ENCODE measurements at places on chromosomes 6 and 20.

- DNase-seq: no peak
Observed at GRCh38 chr6:90982051-90982450, 395.2 kb upstream of the MAP3K7 start.

GRCh38 chr6:115219645-115220044, 841.0 kb downstream of the FRK start:
- no peak for DNase-seq

- DNase-seq: no peak
Observed at GRCh38 chr6:123094795-123095194, 98.8 kb downstream of the CLVS2 start.

GRCh38 chr20:32215729-32216128, 8.0 kb downstream of the POFUT1 start:
- no peak for DNase-seq

- DNase-seq: no peak
Observed at GRCh38 chr6:1202201-1202600, 109.7 kb upstream of the FOXQ1 start.

DNA sequence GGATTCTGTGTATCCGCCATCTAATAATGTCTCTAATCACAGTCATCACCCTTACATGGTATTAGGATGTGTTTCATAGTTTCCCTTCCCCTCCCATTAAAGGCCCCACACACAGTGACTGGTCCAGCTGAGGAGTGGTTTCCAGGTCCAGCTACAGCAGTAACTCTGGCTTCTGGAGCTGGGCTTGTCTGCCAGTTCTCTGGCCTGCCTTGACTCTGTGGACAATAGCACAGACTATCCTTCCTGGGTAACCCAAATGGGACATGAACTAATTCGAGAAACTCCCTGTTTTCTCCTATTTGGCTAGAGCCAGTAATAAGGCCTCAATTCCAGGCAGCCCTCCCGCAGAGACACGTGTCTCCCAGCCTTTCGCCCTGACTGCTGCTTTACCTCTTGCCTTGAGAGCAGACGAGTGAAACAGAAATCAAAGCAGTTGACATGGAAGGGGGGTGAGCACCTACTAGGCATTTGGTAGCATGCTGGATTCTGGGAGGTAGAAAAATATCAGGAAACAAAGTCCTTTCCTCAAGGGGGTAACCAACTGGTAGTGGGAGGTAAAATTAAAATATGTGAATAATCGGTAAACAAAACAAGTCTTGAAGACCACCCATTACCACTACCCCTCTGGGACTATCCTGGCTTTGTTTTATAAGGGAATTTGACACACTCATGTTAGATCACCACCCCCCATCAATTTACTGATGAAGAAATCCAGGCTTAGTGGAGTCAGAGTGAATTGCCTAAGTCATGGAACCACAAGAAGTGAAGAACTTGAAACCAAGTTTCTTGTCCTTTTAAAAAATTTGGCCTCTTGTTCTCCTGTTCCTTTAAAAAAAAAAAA, 1.2 kb downstream of the TRAF3IP2 start:
- DNase-seq: peak; percentile 92

GRCh38 chr6:93889713-93890112, 470.4 kb upstream of the EPHA7 start:
- no peak for DNase-seq

- no peak for DNase-seq
Observed at GRCh38 chr6:47145212-47145611, 103.1 kb upstream of the ADGRF1 start.

DNA sequence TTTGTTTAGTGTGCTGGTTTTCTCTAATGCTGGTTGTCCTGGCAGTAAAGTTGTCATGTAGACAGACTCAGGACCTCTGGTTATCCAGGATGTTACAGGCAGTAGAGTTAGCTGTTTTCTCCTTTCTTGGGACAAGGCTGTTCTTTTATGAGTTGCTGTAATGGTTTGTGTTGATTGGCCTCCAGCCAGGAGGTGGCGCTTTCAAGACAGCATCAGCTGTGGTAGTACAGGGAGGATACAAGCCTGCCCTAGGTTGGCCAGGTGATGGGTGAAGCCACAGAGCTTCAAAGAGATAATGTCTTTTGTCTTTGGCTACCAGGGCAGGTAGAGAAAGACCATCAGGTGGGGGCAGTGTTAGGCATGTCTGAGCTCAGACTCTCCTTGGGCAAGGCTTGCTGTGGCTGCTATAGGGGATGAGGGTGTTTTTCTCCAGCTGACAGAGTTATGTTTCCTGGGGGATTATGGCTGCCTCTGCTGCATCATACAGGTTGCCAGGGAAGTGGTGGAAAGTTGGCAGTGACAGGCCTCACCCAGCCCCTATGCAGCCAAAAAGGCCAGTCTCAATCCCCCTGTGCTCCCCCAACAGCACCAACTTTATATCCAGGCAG, 127.2 kb upstream of the TAB2 start:
- peak; percentile 17 for DNase-seq

GRCh38 chr6:11228935-11229654, 3.4 kb downstream of the NEDD9 start:
- DNase-seq: no peak

DNA sequence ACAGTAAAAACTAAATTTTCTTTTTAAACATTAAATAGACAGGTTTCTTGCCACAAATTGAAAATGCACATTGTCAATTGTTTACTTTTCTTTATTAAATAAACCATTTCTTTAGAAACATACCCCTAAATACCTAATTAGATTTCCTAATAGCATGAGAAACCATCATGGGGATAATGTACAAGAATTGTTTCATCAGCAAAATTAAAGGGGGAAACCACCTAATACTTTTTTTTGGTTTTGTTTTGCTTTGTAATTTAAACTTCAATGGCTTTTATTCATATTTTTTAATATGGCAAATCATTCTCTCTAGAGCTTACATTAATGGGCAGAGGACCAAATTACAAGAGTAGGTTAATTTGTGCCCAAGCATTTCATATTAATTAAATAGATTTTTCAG, 987.9 kb downstream of the EPHA7 start:
- DNase-seq: no peak

GRCh38 chr20:62141397-62142251, 1.6 kb downstream of the PSMA7 start:
- peak; percentile 32 for DNase-seq

- peak; percentile 52 for DNase-seq
Observed at GRCh38 chr20:51531141-51531710, 11.3 kb downstream of the NFATC2 start.

DNA sequence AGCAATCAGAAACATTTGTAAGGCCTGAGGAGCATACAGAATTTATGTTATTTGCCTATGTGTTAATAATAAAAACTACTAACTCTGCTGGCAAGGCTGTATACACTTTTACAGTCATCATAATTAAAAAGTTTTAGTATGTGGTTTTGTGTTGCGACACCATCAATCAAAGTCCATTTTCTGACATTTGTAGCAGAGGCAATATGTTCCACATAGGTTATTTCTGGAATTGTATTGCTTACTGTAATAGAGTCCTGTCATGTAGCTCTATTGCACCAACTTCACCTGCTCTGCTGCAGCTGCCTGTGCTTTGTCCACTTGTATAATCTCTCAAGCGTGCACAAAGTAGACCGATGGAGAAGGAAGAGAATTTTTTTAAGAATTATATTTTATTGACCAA, 501.8 kb downstream of the HACE1 start:
- no peak for DNase-seq

DNA sequence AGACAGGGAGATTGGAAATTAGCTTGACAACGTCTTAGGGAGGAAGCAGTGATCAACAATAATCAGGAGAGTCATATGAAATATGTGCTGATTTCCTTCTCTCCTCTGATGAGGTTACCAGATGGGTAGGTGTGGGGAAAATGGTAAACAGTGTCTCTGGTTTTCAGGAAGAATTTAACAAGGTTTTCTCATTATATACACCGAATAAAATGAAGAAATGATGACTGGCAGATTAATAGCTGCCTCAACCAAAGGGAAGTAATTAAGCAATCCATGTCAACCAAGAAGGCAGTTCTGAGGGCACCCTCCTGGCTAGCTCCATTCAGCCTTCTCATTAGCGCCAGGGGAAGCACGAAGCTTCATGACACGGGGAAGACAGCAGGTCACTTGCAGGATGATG, 12.7 kb upstream of the RAMACL start:
- DNase-seq: no peak

GRCh38 chr6:1297746-1298145, 14.2 kb upstream of the FOXQ1 start:
- peak; percentile 82 for DNase-seq

DNA sequence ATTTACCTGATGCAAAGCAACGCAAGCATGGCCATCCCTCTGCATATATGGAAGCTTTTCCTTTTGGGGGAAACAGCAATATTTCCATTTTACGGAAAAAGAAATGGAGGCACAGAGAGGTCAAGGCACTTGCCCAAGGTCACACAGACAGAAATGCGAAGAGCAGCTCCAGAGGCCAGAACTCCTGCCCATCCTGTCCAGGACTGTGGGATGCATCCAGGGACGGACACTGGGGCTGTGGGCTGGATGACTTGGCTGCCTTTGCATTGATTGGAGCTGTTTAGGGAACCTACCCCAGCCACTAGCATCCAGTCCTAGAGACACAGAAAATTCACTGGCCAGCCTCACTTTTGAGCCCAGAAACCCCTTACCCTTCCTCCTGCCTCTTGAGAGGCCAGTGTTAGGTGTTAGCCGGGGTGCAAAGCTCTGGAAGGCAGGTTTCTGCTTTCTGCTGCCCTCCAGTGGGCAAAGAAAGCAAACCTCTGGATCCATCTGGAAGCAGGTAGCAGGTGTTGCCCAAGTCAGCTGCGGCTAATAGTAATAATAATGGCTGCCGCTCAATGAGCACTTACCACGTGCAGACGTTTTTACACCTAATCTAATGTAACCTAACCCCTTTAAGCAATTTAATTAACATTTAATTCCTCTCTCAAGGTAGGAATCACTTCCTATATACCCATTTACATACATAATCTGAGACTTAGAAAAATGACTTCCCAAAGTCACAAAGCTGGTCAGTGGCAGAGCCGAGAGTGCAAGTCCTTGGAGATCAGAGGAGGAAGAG, 31.7 kb upstream of the CCN5 start:
- DNase-seq: peak; percentile 47

- DNase-seq: no peak
Observed at GRCh38 chr20:13283869-13284829, 63.1 kb downstream of the ISM1 start.

DNA sequence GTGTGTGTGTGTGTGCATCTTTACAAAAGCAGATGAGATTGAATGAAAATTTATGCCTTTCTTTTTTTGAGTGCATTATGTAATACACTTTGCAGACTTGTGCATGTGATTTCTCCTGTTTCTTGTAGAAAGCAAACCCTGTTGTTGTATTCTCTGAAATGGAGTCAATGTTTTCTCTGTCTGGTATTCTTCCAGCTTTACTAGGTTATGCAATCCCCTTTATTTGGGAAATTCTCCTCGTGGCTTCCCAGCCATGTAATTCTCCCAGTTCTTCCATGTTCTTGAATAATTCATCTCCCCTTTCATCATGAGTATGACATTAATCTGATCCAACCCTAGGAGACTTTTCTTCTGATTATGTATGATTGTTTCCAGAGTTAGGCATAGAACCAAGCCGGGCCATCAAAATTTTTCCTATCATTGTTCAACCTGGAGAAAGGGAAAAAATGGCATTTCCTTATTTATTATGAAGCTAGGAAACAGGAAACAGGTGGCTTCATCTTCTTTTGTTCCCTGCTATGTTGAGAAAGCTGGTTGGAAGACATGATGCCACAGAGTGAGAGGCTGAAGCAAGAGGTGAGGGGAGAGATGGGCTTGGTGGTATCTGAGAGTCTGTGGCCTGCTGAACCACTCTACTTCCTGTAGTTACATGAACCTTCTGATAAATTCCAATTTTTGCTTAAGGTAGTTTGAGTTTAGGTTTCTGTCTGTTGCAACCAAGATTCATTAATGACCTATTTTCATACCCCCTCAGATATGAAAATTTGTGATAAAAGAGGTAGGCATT, 68.8 kb downstream of the PRL start:
- no peak for DNase-seq

DNA sequence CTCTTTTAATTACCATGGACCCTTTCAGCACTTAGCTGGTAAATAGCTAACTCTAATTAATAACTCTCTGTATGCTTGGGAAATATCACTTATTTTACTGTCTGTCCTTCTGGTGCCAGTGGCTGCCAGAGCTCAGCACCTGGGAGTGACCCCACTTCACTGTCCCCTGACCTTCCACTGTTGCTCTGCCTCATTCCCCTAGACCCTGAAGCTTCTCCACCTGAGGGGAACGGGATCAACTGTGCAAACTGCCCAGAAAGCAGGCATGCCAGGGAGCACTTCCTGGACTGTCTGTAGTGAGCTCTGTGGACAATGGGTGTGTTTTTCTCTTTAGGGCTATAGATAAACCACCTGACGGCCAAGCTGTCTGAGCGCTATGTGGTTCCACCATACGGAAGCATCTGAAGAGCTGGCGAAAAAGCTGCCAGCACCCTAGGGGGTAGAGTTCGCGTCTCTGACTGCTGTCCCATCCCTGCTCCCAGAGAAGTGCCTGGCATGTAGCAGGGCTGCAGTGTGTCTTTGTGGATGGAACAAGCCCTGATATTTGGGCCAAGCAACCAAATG, 106.3 kb upstream of the FOXA2 start:
- DNase-seq: no peak

- no peak for DNase-seq
Observed at GRCh38 chr20:13687815-13688214, 49.1 kb upstream of the TASP1 start.

- no peak for DNase-seq
Observed at GRCh38 chr20:40961176-40961575, 67.4 kb upstream of the TOP1 start.

- no peak for DNase-seq
Observed at GRCh38 chr6:83472767-83473166, 39.6 kb upstream of the PRSS35 start.

GRCh38 chr6:89144354-89144906, 1.4 kb upstream of the PM20D2 start:
- DNase-seq: peak; percentile 49

GRCh38 chr20:48986899-48987298, 59.2 kb upstream of the CSE1L start:
- DNase-seq: no peak

GRCh38 chr6:86888301-86888700, 49.0 kb upstream of the HTR1E start:
- no peak for DNase-seq

DNA sequence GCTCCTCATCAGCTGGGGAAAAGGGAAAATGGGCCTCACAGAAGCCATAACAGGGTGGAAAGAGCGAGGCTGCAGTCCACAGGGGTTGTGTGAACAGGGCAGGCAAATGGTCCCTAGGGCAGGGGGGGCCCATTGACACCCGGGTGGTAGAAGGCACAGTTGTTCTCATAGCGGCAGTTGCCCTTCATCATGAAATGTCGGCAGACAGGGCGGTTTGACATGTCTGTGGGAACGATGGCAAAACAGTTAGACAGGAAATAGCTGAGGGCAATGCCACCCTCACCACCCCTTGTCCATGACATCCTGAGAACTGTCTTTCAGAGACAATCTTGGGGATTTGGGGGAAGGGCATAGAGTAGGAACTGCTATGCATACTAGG, 15.6 kb downstream of the PPP1R10 start:
- no peak for DNase-seq

- no peak for DNase-seq
Observed at GRCh38 chr6:36128073-36128472, 2.2 kb upstream of the MAPK13 start.

All from fibroblast of skin of right biceps (primary cell).